ENCODE measurements at places on chromosomes 5 and 9.

GRCh38 chr9:74735761-74736160, 152.0 kb downstream of the TRPM6 start:
- no peak for DNase-seq

- DNase-seq, result no peak
Observed at GRCh38 chr9:119802133-119802532, 432.9 kb upstream of the BRINP1 start.

- DNase-seq, result no peak
Observed at GRCh38 chr9:93669958-93670207, 93.5 kb downstream of the PHF2 start.

DNA sequence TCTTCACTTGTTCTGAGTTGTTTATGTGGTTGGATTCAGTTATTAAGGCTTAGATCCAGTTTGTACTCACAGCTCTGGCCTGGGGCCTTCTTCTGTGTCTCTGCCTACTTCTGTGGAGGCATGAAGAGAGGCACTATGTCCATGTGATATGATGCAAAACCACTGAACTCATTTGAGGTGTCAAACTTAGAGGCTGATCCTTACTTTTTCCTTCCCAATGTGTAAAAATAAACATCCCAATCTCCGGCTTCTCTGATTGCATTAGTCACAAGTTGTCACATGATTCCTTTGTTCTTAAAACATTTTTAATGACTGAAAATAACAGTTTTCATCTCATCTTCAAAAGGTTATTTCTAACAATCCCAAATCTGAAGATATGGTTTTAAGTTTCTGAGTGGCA, 276.0 kb upstream of the RGMB start:
- DNase-seq, result no peak

DNA sequence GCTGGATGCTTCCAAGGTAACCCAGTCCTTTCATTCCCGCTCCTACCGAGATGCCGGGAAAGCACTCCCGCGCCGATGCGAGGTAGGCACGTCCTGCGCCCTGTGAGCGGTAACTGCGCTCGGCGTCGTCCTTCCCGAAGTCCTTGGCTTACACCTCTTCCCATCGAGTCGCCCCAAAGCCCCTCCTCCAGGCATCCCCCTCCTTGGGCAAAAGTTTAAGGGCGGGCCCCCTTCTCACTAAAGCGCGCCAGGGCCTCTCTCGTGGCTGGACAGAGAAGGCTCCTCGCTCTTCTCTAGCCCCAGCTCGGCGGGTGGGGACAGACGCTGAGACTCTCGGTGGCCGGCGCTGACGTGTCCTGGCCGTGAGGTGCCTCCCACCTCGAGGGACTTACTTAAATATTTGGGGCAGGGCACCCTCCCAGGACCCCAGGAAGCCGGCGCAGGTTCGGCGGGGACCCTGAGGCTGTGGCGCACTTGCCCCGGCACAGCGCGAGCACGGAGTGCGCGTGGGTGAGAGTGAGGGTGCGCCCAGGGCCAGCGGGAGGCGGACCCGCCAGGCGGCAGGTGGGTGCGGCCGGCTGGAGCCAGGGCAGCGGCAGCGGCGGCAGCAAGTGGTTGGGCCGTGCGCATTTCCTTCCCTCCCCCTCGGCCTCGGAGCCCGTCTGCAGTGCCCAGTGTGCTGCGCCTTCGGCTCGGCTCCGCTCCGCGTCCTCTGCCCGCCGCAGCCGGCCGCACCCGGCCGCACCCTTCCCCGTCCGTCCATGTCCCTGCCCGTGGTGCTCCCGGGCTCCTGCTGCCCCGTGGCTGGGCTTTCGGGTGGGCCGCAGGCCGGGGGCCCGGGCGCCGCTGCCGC, at the start of gene ENTREP1:
TSS of gene ENTREP1 (plus strand) at position 667 of the 853 bp plus-strand sequence. CDS start at position 762, 95 bp downstream.
- no peak for DNase-seq

DNA sequence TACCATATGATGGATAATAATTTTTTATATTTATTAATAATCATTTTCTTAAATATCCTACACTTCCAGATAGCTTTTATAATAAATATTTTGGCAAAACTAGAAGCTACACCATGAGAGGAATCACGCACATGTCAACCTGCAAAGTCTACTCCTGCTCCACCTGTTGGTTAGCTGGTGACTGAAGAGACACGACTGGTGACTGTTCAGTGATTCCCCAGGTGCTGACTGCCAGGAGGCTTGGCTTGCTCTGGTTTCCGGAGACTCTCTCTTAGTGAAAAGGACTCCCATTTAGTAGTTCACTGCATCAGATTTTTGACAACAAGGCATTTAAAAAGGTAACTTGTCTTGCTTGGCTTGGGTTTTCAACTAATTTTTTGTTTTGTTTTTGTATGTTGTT, 20.9 kb downstream of the GZMA start:
- no peak for DNase-seq

GRCh38 chr5:120604884-120605283, 140.8 kb downstream of the PRR16 start:
- DNase-seq, result no peak

GRCh38 chr9:79408200-79408599, 163.6 kb upstream of the TLE4 start:
- DNase-seq, result no peak

DNA sequence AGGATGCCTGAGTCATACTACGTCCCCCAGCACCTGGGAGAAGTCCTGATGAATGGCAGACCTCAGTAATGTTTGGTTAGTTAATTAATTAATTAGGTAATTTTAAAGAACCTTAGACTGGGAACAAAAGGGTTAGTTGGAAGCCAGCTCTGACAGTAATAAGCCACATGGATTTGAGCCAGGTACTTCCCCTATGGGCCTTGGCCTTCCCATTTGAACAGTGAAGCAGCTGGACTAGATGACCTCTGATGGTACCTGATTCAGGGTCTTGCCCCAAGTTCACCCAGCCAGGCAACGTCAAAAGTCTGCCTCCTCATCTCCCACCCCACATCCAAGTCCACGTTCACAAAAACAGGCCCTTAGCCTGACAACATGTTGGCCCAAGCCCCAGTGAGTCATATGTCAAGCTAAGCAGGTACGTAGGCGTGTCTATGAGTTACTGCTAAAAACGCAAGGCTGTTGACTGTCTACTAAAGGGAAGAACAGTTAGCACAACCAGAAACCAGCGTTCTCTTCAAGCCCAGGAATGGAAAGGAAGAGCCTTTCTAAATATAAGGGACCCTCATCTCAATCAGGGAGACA, 303.2 kb downstream of the ACTL7B start:
- no peak for DNase-seq

- DNase-seq, result no peak
Observed at GRCh38 chr5:73459366-73459765, 10.8 kb upstream of the FOXD1 start.

DNA sequence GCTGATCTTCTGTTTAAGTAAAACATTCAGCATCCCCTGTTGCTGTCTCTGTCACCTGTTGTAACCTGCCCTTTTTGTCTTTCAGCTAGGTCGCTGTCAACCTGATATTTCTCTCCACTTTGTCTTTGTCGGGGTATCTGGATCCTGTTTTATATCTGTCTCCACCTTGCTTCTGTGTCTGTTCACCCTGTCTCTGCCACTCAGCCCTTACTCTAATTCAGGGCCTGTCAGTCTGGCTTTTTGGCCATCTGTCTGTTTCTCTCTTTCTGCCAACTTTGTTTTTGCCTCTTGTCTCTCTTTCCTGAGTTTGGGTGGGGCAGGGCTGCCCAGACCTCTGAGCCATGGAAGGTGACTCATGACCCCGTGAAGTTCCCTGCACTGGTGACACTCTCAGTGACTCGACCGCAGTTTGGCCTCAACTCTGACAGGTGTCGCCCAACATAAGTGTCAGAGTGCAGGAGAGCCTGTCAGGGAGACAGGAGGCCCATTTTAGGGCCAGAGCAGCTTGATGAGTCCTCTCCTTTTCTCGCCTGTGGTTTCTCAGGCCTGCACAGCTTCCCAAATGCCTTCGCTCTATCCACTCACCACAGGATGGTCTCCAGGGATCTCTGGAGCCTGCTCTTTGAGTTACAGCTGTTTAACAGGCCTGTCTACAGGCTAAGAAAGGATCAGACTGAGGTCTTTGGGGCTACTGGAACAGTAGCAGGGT, 868 bp downstream of the ZBTB43 start:
- DNase-seq, result peak; percentile 67

DNA sequence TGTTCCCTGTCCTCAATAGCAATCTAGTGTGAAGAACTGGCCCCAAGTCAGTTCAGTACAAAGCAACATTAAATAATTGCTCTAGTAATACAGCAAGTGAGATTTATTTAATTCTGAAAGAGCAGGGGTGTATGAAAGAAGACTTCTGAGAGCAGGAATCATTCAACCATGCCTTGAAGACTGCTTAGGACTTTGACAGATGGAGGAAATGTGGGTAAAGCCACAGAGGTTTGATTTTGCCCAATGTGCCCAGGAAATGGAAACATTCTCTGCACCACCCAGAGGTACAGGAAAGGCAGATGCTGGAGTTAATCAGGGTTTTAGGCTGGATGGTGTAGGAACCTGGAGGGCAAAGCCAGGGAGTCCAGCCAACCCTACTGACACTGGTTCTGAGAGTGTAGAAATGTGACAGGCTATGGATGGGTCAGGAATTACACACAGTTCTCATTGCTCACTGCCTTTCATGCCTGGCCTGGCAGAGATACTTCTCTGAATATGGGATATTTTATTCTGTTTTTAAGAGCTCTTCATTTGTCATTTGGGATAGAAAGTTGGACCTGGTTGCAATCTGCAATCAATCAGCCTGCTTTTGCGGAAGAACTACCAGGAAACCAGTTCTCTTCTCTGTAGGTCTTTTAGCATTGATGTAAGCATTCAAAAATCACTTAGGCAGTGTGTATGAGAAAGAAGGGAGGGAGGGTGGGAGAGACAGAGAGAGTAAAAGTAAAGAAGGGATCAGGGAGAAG, 88.3 kb downstream of the BRINP1 start:
- DNase-seq, result no peak

- no peak for DNase-seq
Observed at GRCh38 chr5:156528673-156529072, 201.7 kb downstream of the SGCD start.

Data from T-helper 9 cell (primary cell).